ENCODE measurements at places on chromosomes 1 and 21.

DNA sequence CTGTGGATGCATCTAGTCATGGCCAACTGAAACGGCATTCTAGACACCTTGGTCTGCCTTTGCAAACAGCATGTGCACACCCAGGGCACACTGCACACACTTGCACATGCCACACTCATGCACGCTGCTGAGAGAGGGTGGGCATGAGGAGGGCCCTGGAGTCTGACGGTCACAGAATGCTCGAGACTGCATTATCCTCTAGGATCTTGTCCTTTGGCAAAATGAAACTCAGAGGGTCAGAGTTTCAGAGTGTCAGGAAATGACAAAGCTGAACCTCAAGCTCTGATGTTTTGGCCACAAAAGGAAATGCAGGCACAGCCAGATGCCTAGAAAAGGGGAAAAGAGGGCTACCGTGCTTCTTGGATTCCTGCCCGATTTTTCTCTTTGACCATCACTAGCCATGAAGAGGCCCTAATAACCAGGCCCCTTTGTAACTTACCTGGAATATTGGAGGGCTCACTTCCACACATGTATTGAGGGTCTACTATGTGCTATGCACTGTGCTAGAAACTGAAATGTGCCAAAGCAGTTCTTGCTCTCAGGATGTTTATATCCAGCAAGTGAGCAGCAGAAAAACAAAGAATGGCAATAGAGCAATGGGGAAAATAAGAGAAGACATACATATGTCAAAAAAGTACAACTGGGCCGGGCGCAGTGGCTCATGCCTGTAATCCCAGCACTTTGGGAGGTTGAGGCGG is 65.4 kb downstream of the TOMM20 start:
- DNase-seq = peak; percentile 80

DNA sequence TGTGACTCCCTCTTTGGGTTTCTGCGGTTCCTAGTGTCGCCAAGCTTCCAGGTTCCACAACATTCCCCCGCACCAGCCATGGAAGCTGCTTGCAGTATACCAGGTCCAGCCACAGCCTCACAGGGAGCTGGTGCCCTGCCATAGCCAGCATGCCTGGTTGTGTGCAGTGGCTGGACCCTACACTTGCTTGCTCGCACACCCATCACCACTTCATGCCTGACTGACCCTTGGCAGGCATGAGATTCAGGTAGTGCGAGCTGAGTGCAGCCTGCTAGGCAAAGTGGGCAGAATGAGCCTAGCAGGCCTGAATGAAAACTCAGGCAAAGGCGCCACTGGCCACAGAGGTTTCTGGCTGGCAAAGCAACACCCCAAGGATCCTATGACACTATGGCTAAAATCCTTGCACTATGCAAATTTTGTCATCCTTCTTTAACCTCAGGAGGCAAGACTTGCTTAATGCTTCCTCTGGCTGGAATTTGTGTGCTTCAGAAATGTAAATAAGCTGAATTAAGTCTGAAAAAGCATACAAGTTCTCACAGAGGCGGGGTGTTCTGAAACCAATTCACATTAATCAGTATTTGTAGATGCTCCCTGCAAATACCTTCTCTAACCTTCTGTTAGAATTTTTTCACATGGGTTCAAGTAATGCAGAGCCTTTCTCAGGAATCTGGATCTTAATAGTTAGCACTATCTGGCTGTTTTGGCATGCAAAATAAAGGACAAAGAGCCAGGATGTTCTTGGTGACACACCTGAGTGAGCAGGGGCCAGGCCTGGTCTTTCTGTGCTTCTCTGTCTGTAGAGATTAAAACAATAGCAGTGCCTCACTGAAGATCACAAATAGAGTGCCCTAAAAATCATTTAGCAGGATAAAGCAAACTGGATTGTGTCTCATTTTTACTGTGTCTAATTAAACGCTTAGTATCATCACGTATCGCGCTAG is 256.9 kb downstream of the GPATCH2 start:
- DNase-seq = no peak

DNA sequence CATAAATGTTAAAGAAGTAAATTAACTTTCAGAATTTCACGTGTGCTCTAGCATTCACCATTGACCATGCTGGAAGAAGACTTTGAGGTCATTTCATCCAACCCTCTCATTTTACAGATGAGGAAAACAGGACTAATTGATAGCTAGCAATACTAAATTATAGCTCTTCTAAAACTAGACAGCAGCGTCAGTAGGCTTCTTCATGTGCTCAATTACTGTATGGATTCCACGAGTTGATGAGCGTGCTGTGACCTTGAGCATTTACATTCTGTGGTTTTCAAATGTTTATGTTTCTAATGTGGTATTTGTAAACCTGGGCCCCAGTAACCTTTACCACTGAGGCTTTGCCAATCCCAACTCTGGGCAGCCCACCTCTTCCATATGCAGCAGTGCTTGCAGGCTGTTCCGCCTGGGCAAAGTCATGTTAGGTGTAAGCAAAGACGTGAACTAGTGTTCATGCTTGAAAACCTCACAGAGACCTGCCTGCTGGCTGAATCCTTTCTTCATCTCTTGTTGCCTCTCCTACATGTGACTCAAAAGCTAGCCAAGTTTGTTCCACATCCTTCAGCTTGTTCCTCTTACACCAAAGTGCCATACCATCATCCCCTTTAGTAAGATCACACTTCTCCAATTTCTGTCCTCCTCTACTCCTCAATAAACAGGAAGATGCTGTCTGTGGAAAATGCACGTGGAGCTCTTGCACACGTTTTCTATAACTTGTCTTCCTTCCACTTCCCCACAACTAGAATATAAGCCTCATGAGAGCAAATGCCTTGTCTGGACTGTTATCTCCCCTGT is 17.2 kb downstream of the KCNJ15 start:
- DNase-seq = no peak

- DNase-seq = peak; percentile 61
Observed at GRCh38 chr1:149997585-149998262, 12.8 kb downstream of the OTUD7B start.

DNA sequence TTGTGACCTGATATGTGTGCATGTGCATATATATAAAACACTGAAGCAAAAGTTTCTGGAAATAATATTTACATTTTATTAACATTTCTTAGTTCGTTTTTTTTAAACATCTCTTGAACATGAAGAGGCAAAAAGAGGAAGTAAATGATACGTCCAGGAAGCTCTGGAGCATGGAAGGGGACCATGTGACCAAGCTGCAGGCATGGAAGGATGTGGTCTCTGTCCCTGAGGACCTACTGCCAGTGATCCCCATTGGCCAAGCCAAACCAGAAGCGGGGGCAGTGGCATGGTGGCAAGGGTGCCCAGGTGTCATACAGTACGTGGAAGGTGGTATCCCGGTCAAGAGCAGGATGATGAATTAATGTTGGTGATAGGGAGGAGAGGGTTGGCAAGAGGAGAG is 268.3 kb upstream of the PROX1 start:
- DNase-seq = no peak

- no peak for DNase-seq
Observed at GRCh38 chr1:75594327-75594726, 16.6 kb downstream of the SLC44A5 start.

- DNase-seq = no peak
Observed at GRCh38 chr21:39840373-39841097, 26.7 kb upstream of the PCP4 start.

DNA sequence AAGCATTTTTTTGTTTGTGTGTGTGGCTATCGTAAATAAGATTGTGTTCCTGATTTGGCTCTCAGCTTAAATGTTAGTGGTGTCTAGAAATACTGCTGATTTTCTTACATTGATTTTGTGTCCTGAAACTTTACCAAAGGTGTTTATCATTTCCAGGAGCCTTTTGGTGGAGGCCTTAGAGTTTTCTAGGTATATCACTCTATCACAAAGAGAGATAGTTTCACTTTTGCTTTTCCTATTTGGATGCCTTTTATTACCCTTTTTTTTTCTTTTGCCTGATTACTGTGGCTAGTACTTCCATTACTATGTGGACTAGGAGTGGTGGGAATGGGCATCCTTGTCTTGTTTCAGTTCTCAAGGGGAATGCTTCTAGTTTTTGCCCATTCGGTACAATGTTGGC is 109.6 kb downstream of the S1PR1 start:
- DNase-seq = no peak

- no peak for DNase-seq
Observed at GRCh38 chr1:154497026-154497806, 4.8 kb upstream of the TDRD10 start.

DNA sequence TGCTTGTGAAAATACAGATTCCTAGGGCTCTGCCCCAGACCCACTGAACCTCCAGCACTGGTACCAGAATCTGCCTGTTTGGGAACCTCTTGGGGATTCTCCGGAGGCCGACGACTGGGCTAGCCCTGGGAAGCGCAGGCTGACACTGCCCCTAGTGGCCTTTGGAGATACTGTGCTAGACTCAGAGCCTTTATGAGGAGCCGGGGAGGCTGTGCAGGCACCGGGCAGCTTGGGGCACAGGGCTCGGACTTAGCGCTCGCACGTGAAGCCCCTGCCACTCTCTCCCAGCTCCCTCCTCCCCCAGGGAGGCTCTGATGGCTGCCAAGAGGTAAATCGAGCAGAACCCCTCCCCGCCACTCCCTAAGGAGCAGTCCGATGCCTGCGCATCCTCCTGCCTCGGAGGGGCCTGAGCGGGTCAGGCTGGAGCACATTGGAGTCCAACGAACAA is 144.6 kb upstream of the TNR start:
- peak; percentile 47 for DNase-seq

GRCh38 chr1:16436946-16437474 is at the start of gene SPATA21:
TSS of gene SPATA21 (minus strand) at chr1:16437424. CDS start at chr1:16431371, 6,053 bp downstream.
- no peak for DNase-seq

- no peak for DNase-seq
Observed at GRCh38 chr1:8423269-8423691, 105.4 kb downstream of the SLC45A1 start.

DNA sequence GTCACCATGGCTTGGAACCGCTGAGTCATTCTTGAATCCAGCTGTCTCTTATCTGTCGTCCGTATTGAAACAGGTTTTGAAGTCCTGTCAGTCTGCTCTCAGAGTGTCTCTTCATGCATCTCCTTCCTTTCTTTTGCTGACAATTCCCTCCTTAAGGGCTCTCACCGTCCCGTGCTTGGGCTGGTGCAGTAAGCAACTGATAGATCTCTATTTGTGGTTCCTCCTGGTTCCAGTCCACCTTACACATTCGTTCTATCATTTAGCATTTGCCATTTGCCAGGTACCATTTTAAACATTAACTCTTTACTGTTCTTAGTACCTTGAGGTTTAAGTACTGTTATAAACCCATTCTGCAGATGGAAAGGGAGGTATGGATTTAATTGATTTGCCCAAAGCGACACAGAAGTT is 88.9 kb downstream of the DYRK1A start:
- no peak for DNase-seq

DNA sequence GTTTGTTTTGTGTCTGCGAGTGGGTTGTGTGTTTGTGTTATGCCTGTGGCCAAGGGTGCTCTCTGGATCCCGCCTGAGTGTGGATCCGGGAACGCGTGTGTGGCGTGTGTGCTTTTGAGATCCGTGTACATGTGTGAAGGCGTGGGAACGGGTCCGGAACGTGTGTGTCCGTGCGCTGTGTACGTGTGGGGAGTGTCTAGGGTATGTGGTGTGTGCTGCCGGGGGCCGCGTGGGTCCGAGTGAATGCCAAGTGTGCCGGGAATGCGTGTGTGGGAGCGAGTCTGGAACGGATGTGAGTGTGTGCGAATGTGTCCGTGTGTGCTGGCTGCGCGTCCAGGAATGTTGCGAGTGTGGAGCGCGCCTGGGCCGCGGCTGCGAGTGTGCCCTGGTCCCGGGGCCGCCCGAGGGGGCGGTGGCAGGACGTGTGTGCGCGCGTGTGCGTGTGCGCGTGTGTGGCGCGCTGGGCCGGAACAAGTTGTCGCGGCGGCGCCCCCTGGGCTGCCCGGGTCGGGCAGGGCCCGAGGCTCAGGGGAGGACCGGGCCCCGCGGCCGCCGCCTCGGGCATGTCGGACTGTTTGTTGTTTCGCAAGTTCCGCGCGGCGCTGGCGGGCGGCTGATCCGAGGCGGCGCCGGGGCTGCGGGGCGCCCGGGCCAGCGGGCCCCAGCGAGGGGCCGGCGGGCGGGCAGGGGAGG is 953 bp downstream of the PTPRU start:
- DNase-seq = peak; percentile 55

DNA sequence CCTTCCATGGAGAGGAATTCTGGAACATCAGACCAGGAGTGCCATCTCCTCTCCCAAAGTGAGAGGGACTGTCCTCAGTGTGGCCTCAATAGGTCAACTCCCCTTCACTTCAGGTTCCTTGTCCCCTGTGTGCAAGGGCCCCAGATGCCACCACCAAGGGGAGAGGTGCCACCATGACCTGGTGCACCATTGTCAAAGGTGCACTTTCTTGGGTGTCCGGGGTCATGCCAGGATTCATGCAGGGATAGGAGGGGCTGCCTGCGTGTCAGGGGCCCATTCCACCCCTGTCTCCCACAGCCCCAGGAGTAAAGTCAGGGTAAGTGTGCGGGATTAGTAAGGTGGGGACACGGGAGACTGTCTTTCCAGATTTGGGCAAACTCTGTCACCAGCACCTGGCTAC is 21.4 kb upstream of the EPHA2 start:
- DNase-seq = no peak

DNA sequence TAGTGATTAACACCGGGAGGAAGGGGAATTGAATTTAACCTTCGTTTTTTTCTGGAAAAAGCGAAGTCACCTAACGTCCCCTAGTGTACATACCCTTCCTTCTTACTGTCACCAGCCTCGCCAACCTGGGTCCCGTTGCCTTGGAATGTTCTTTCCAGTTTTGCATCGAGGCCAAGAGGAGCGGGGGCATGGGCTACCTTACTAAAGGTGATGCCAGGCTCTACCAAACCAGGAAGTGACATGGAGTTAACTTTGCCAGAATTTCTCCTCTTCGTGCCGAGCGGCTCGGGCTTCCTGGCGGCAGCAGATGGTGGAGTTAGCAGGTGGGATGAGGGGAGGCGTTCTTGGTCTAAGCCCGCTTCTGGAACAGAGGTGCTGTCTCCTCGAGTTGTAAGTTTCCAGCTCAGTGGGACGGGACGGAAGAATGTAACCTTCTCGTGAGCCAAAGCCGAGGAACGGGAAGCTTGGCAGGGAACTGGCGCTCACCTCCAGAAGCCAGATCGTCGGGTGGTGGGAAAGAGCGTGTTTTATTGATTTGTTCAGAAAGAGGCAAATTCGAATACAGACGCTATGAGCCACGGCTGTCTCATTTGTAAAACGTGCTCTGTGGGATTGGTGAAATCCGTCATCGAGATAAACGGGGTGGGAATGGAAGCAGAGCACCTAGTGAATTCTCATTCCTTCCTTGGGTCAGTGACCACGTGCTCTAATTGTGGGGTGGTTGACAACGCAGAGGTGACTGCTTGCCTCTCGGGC is 486 bp downstream of the NIPAL3 start:
- DNase-seq = no peak
